ENCODE measurements at places on chromosomes 1 and 21.
A peak's percentile ranks its signal among the peaks of the same experiment; 100 is the strongest.

DNA sequence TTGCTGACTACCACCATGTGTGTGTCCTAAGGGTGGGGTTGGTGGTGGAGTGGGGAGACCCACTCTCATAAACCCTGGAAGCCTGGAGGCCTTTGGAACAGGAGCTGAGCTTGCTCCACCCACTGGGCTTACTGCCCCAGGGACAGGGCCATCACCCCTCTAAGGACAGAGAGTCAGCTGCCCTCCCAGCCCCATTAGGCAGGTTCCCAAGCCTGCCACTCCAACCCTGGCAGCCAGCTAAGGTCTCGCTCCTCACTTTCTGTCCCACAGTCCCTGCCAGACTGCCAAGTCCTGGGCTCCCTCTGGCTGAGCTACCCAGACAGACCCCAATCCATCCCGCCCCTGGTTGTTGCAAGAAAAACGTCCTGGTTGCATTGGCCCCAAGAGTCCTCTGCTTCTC, 3.8 kb downstream of the NT5C1A start:
- no peak for DNase-seq

GRCh38 chr1:31549809-31550620, 26.3 kb upstream of the TINAGL1 start:
- DNase-seq: no peak

- DNase-seq: no peak
Measured at GRCh38 chr1:77990629-77991204, 11.8 kb upstream of the FUBP1 start.

DNA sequence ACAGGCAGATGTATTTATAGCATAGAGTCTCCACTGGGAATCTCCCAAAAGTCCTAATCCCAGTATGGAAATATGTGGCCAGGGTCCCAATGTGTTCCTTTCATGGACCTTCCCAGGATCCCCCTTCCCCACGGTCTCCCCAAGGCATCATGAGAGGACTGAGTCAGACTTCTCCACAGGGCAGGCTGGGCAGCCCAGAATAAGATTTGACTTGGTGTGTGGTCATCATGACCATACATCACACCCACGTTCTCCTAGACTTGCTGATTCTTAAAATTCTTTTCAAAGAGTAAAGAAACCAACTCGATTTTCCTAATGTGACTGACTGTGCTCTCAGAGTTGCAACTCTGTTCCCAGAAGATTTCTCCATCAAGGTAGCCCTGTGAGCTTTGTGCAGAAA, 93.9 kb upstream of the CD34 start:
- DNase-seq: no peak

DNA sequence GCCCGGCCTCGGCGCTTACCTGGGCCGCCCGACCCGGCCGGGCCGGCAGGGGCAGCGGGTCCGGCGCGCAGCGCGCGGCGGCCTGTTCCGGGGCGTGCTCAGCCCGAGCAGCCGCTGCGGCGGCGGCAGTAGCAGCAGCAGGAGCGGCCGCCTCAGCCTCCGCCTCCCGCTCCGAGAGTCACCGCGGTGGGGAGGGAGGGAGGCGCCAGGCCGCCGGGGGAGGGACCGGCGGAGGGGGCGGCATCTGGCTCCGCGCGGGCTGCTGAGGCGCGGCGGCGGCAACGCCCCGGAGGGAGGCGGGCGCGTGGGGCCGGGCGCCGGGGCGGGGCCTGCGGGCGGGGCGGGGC, at the start of gene CTNNBIP1:
Gene CTNNBIP1, minus strand, starts transcription at position 194 of the 347 bp plus-strand sequence. CDS start 38,205 bp downstream, outside the sequence.
- DNase-seq: no peak

DNA sequence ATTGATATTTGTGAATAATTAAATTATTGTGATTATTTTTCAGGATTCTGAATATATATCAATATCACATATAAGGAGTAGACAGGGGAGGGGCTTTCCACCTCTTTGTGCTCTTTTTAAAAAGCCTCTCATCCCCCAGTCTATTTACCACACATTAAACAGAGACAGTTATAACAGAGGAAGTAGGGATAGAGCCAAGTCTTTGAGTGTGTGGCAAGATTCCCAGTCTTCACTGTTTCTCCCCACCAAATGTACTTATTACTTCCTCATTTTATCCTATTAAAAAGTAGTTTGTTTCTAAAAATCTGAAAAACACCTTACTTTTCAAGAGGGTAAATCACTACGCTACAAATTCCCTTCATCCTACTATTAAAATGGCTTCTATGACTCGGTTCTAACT, 46.7 kb downstream of the EPS15 start:
- no peak for DNase-seq

DNA sequence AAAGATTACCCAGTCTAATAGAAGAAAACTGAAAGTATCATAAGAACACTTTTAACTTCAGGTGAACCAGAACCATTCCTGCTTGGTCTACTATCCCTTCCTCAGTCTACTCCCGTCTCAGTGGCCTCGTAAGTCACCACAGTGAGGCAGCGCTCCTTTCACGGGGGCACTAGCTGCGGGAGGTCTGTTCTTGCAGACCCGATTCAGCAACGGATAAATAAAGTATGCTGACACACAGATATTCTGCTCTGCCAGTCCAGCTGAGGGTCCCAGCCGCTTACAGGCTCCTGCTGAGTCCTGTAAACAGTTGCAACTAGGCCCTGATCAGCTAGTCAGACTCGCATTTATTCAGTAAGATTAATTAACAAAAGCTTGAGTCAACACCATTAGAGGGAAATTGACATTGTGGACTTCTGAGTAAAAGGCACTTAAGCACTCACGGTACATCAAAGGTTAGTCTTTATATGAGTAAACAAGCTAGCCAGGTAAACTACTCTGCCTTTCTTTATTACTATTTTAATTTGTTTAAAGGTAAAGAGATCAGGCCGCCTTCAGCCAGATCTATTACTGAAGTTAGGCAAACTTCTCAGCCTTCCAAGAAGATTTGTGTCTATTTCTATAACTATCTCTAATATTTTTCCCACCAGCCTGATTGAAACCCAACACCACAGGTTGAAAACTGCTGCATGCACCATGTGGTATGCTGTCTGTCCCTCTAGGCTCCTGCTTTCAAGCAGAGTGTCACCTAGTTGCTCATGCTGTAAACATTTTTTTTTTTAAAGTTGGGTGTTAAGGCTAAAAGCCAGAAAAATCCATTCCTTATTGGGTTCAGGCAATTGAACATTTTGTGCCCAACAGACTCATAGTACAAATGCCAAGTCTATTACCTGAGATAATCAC, 87.7 kb downstream of the INTS7 start:
- DNase-seq: peak; percentile 87

- DNase-seq: no peak
Measured at GRCh38 chr1:175002910-175003517, 3.3 kb downstream of the CACYBP start.

DNA sequence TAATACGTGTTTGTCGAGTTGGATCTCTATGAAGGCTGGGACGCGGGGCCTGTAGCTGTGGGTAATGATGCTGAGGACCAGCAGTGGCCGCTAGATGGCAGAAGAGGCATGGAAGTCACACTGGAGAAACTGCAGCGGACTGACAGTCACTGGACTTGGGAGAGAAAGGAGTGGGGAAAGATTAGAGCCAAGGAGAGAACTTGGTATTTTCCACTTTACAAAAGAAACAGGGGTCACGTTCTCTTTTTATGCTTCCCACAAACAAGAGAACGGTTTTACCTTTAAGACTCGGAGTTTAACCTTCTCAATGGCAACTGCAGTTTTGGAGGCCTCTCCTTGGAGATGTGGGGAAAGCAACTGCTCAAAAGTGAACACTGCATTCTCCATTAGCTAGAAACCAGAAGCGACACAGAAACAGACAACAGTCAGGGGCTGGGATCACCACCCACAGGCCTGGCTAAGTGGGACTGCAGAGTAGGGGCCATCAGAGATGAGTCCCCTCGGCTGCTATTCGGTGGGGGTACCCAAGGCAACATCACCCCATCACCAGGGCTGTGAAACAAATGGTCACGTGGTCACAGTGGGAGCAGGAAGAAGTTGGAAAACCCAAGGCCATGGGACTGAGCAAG, 51.1 kb upstream of the EDEM3 start:
- DNase-seq: peak; percentile 66

DNA sequence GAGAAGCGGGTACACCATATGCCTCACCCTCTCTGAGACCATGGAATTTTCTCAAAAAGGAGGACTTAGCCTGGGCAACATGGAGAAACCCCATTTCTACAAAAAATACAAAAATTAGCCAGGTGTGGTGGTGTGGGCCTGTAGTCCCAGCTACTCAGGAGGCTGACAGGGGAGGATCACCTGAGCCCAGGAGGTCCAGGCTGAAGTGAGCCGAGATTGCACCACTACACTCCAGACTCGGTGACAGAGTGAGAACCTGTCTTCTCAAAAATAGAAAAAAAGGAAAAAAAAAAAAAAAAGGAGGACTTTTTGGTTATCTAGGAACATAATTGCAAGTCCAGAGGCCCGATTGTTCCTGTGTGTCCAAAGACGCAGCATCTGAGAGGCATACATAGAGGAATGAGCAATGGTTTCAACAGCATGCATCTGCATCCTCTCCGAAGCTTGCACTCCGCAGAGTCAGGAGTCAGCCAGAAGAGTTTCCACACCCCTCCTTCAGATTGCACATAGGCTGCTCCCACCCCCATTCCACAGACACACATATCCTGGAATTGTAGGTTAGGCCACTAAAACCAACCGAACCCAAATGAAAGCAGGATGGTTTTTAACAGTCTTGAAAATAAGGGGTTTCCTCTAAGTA, 2.5 kb upstream of the TBX15 start:
- no peak for DNase-seq

GRCh38 chr1:21192871-21193270, 16.2 kb upstream of the EIF4G3 start:
- no peak for DNase-seq

DNA sequence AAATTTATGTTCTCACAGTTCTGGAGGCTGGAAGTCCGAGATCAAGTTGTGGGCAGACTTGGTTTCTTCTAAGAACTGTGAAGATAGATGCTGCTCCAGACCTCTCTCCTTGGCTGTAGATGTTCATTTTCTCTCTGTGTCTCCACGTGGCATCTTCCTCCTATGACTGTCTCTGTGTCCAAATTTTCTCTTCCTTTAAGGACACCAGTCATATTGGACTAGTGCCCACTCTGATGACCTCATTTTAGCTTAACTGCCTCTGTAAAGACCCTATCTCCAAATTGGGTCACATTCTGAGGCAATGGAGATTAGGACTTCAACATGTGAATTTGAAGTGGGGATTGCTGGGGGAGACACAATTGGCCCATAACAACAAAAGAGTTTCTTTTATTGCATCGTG, 125.3 kb upstream of the ETS2 start:
- DNase-seq: no peak

DNA sequence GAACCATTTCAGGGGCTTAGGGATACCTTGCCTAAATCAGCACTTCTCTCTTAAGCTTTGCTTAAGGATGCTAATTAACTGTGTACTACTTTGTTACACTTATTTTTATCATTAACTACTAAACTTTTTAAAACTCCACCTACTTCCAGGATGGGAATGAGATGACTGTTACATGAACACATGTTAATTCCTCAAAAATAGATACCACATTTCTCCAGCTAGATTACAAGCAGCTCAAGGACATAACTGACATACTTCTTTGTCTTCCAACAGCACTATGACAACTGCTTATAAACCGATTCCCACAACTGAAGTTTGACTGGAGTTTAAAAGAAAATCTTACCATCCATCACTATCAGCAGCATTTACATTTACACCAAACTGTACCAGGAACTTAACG, 53.7 kb downstream of the TP53BP2 start:
- no peak for DNase-seq

- DNase-seq: no peak
Measured at GRCh38 chr1:7590426-7590790, 180.7 kb upstream of the VAMP3 start.

DNA sequence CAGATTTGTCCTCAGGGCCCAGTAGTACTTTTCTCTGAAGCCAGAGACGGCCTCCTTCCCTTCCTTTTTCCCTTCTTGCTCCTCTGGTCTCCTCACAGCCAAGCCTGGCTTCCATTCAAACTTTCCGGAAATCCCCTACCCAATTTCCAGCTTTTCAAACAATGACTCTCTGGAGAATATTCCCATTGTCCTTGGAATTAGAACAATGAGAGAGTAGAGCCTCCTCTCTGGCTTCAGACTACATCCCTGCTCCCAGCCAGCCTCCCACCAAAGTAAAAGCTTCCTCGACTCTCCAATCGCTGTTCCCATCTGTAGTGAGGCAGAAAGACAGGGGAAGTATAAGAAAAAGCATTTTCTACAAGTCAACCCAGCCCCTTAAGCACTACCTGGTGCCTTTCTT, 77.7 kb upstream of the SOX13 start:
- no peak for DNase-seq

DNA sequence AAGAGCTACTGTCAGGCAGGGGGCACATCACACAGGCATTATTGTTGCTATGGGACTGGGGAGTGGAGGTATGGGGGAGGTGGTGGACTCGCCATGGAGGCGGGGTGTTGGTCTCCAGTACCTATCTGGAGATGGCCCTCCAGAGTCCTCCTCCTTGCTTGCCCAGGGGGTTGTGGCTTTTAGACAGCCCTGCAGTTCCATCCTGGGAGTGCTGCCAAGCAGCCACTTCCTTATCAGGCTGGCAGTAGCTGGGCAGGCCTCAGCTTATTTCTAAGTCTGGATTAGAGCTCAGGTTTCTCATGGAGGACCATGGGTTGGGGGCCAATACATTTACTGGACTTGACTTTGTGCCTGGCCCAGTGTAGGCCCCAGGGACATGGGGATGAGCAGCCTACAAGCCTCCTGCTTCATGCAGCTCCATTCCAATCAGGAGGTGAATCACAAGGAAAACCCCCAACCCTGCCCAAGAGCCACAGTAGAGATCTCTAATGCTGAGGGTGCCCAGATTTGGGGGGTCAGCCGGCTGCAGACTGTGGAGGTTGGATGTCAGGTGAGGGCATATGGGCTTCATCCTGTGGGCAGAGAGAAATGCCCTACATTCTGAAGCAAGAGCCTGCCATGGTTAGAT, 210.7 kb upstream of the EDN2 start:
- no peak for DNase-seq

GRCh38 chr1:38858833-38859560, 575 bp downstream of the RRAGC start:
- DNase-seq: peak; percentile 38

DNA sequence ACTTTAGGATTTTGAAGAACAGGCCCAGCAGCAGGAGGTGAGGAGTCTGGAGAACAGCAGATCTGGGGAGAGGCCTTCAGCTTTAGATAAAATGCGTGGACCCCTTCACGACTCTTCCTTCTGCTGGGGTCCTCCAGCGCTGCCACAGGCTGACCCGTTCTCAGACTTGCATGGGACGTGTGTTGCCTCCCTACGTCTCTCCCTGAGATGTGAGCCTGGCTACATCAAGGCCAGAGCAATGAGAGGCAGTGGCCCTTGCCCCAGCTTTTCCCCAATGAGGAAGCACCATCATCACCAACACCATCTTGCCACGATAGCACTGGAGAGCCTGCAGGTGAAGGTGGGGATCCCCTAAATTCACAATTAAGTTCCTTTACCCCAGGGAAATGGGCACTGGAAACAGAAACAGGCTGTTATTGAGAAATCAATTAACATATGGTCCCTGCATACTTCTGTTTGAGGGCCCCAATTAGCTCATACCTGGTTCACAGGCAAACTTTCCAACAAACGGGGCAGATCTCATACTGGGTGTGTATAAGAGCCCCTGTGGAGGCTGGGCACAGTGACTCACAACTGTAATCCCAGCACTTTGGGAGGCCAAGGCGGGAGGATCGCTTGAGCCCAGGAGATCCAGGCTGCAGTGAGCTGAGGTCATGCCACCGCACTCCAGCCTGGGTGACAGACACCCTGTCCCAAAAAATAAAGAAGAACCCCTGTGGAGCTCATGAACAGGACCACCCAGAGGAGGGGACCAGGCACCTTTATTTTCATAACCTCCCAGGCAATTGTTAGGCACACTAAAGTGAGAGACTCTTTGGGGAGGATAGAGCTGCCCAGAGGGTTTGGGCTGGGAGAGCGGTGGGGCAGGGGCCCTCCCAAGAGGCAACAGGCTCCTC, 12.1 kb upstream of the ADAMTSL4 start:
- DNase-seq: no peak
